Activated CD4-positive, alpha-beta T cell treated with anti-CD3 and anti-CD28 coated beads, Interleukin-2, Interleukin-4, amounts not matched to agents 100 ng/mL and 50 ng/mL, durations not matched to agents 16 hours and 8 hours (primary cell): ENCODE measurements at places on chromosomes 16 and 17.

GRCh38 chr17:59547131-59547915, 18.1 kb upstream of the DHX40 start:
- DNase-seq = no peak

DNA sequence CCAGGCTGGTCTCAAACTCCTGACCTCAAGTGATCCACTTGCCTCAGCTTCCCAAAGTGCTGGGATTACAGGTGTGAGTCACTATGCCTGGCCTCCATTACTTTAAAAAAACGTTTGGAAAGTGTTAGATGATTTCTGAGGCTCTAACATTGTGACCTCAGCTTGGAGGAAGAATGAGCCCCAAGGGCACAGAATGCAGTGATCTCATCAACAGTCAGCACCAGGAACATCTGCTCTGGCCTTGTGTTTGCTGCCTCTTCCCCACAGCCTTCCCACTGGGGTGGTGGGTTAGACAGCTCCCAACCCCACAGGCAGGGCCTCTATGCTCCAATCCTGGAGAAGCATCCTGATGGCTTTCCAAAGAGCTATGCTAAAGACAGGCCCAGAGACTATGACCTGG, 37.7 kb upstream of the SREBF1 start:
- no peak for DNase-seq

GRCh38 chr16:47371271-47372014, 89.4 kb downstream of the ITFG1 start:
- DNase-seq = no peak

- DNase-seq = peak; percentile 71
Observed at GRCh38 chr16:56643080-56643778, 4.8 kb downstream of the MT1A start.

- DNase-seq = no peak
Observed at GRCh38 chr17:65749479-65749878, 188.0 kb upstream of the AXIN2 start.

- no peak for DNase-seq
Observed at GRCh38 chr16:50645563-50646220, 35.4 kb downstream of the SNX20 start.

- DNase-seq = peak; percentile 99
Observed at GRCh38 chr17:63842540-63843386, at the start of gene SMARCD2. Gene SMARCD2 (minus strand): TSS chr17:63842685. CDS start chr17:63842674, 11 bp downstream.

DNA sequence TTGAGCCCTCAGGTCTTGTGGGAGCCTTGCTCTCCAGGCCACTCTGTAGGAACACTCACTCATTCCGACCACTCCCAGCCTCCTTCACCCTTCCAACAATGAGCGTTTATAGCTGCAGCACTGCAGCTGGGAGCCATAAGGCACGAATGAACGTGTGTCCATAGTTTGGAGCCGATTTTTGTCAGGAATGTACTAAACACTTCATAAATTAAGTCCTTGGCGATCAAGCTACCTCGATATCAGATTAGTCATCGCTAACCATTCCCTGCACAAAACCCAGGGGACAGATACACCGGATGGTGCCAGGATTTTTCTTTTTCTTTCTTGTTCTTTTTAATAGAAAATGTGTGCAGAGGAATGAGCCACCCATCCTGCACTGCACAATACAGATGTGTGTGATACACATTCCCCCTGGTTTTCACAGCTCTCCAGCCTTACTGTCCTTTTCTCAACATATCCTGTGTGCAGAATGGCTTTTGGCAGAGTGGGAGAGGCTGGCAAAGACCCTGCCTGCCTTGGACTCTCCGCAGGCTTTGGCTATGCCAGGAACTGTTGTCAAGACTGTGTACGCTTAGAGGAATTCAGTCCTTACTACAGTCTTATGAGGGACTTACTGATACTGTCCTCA, 68.4 kb upstream of the ELAC2 start:
- DNase-seq = no peak

DNA sequence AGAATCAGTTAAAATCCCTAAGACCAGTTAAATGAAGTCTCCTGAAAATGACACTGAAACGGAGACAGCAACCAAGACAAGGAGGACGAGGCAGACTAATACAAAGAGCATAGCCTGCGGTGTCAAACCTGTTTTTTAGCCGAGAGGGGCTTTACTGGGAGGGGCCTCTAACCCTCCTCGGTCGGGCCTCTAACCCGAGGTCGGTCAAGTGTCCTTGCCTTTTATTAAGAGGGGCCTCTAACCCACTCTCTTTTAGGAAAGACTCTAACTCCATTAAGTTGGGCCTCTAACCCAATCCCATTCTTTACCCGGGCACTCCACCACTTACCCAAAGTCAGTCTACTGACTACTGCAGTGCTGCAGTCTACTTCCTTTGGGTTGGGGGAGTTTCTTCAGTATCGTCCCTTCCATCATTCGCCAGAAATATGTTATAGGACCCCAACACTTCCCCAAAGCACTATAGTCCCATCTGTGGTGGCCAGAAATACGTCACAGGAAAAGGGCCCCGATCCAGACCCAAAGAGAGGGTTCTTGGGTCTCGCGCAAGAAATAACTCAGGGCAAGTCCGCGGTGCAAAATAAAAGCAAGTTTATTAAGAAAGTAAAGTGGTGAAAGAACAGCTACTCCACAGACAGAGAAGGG, 39.2 kb upstream of the ARL4D start:
- DNase-seq = no peak
